ENCODE measurements at places on chromosomes 13 and 19.

DNA sequence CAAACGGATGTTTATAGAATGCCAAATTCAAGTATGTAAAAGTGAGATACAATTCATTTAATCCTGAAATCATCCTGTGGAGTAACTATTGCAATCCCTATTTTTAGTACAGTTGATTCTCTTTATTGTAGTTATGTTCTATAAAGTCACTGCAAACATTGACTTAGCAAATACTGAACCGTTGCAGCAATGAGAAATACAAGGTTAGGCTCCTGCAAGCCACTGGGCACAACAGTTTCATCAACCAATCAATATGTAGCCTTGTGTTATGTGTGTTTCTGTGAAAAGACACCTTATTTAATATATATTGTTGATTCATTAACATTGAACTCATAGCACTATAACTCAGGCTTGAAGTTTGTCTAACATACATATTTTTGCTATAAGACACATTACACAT is 174.4 kb downstream of the DCT start:
- no peak for DNase-seq

- DNase-seq = no peak
Observed at GRCh38 chr13:33259296-33259695, 26.3 kb downstream of the STARD13 start.

DNA sequence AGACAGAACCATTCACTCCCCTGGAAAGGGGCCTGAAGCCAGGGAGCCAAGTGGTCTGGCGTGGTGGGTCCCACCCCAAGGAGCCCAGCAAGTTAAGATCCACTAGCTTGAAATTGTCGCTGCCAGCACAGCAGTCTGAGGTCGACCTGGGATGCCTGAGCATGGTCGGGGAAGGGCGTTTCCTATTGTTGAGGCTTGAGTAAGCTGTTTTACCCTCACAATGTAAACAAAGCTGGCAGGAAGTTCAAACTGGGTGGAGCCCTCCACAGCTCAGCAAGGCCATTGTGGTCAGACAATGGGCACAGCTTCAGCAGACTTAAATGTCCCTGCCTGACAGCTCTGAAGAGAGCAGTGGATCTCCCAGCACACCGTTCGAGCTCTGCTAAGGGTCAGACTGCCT is 195.6 kb upstream of the DACH1 start:
- no peak for DNase-seq

DNA sequence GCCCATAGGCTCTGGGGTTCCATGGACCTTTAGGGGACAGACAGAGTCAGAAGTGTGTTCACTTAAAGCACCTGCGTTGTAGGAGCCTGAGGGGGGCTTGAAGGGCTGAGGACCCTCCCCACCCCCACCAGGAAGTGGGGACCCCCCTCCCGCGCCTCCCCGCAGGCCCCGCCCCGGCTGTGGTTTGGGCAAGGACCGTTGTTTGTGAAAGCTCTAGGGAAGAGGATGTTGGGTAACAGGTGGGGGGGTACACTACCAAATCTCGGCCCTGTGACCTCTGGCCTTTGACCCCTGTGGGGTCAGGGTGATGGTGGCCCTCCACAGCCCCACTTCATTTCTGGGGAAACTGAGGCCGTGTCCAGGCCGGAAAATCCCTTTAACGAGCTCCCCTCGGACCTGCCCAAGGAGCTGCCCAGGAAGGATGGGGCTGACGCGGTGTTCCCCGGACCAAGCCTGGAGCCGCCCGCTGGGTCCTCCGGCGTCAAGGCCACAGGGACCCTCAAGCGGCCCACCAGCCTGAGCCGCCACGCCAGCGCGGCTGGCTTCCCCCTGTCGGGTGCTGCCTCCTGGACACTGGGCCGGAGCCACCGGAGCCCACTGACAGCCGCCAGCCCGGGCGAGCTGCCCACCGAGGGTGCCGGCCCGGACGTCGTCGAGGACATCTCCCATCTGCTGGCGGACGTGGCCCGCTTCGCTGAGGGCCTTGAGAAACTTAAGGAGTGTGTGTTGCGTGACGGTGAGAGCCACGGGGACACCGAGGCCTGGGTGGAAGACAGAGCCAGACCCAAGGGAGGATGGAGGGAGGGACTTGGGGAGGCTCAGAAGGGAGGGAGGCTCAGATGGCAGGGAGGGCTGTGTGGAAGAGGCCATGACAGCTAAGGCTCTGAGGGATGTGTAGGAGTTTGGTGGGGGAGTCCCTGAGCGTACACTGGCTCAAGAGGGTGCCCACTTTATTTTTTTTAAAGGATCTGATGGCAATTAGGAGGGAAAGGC is 1.3 kb downstream of the ARHGAP45 start:
- no peak for DNase-seq

DNA sequence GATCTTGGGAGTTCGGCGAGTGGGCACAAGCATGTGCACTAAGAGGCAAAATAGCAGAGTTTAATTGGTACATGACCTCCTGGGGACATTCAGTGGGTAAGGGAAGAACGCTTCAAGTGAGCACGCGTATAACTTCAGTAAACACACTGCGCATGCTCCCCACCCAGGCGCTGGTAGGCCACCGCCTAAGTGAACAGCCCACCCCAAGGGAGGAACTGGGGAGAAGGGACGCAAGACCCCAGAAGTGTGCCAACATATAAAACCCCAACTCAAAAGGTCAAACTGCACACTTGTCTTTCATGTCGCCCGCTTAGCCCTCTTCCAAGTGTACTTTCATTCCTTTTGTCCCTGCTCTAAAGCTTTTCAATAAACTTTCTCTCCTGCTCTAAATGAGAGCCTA is 10.5 kb upstream of the NTN5 start:
- no peak for DNase-seq

- no peak for DNase-seq
Observed at GRCh38 chr13:84050536-84050935, 168.3 kb upstream of the SLITRK1 start.

GRCh38 chr13:57748096-57748495 is 116.6 kb downstream of the PCDH17 start:
- no peak for DNase-seq

GRCh38 chr13:59458908-59459579 is 704.7 kb downstream of the DIAPH3 start:
- DNase-seq = no peak

GRCh38 chr19:679418-680286 is 3.5 kb downstream of the FSTL3 start:
- peak; percentile 13 for DNase-seq

GRCh38 chr19:40320558-40320935 is 27.6 kb downstream of the C19orf47 start:
- DNase-seq = no peak

DNA sequence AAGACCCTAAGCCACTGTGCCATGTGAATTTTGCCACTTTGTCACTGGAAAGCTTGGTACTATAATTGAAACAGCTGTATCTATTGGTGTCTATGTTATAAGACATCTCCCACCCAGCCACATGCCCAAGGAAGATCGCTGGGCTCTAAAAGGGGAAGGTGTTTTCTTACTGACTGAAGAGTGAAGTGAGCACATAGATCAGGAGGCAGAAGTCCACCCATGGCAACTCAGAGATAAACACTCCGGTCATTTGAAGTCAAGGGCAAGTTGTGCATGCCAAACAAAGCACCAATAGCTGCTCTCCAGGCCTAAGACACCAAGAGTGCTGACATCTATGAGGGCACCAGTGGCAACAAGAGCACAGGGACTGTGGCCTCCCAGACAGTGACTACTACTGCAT is 153.8 kb downstream of the KCTD12 start:
- DNase-seq = no peak

GRCh38 chr13:94607056-94607455 is 5.4 kb downstream of the GPR180 start:
- DNase-seq = no peak

- no peak for DNase-seq
Observed at GRCh38 chr19:14061081-14061749, 661 bp downstream of the PALM3 start.

- DNase-seq = no peak
Observed at GRCh38 chr13:111336666-111337065, 16.2 kb downstream of the TEX29 start.

GRCh38 chr19:17393002-17393401 is 994 bp downstream of the CCDC194 start:
- no peak for DNase-seq

GRCh38 chr13:77513719-77514335 is 21.7 kb upstream of the SCEL start:
- no peak for DNase-seq

DNA sequence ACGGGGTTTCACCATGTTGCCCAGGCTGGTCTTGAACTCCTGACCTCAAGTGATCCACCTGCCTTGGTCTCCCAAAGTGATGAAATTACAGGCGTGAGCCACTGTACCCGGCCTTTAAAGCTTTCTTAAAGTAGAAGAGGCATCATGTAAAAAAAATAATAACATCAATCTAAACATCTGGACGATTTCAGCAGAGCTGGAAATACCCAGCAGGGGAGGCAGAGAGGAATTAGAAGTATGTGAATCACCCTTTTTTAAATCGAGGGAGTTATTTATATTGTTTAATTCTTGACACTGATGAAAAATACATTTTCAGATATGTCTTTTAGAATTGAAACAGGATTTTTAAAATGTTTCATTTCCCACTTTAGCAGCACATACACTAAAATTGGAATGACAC is 37.4 kb upstream of the MTIF3 start:
- DNase-seq = no peak

DNA sequence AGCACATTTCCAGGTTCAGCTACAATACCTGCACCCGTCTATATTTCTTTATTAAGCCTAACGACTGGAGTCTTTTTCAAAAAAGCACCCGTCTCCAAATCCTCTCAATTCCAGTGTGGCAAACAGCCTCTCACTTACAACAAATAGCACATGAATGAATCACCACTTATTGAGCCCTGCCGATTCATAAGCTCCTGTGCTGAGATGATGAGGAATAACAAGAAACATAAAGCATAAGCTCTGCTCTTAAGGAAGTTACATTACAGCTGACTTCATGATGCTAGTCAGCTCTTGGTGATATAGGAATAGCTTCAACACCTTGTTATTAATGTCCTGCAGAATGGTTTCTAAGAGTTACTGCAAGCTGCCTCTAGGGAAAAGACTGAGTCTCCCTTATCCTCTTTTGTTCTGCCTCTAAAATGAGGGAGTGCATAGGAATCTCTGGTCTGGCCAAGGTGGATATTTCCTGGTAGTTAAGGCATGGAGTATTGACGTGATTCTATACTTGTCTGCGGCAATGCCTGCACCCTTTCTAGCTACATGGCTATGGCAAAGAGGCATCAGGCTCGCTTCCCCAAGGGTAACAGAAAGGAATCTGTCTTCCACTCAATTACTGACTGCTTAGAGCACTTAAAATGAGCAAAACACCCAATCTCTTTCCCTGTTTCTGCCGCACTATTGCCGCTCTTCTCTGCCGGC is 195.7 kb downstream of the KLF12 start:
- DNase-seq = no peak

GRCh38 chr19:10892256-10892655 is 20.9 kb downstream of the CARM1 start:
- DNase-seq = no peak

DNA sequence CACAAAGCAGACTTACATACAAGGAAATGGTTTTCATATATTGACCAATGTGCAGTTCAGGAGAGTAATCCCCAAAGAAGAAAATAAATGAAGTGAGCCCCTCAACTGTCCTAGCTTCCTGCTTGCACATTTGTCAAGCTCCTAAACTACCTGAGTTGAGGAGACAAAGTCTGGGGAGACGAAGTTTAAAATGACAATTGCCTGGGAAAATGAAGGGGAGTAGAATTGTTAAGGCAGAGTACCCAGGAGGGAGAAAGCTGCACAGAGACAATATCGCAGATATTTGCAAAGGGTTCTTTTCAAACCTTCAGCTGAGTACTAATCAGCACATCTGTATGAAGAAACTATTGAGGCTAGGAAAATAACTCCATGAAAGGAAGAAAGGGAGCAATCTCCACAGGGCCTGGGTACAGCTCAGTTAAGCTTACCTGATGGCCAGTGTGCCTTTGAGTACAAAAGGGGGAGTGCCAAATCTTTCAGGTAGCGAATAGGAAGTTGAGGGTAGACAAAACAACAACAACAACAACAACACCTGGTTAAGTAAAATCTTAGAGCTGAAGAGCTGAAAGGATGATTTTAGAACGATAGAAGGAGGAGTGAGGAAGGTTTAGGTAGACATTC is 1700.1 kb upstream of the PRR20A start:
- DNase-seq = no peak

DNA sequence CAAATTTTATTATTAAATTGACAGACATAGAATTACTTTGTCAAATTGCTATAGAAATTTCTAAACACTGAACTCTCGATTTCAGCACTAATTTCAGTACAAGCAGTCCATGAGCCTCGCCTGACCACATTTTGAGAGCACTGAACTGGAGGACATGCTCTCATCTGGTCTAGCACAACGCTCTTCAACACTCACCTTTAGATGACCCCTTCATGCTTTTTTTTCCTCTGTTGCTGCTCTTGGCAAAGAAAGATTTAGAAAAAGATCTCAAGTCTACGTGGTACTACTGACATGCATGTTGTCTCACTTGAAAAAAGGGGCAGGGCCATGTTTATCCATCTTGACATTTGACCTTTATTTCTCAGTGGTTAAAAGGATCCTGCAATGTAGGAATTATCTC is 981.5 kb downstream of the DIAPH3 start:
- DNase-seq = no peak

DNA sequence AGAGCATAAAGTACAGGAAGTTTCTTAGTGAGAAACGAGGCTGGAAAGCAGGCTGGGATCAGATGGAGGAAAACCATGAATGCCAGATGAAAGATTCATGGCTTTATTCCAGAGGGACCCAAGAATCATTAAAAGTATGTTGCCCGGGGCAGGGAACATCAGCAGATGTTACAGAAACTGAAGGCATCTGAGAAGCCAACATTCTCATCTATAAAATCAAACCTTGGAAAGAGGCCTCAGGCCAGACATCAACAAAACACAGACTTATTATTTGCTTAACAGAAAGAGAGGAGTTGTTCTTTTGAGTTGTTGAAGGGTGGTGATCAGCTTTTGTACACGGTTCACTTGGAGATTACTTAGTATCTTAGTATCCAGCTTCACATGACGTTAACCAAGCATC is 543.6 kb downstream of the RFC3 start:
- DNase-seq = no peak

DNA sequence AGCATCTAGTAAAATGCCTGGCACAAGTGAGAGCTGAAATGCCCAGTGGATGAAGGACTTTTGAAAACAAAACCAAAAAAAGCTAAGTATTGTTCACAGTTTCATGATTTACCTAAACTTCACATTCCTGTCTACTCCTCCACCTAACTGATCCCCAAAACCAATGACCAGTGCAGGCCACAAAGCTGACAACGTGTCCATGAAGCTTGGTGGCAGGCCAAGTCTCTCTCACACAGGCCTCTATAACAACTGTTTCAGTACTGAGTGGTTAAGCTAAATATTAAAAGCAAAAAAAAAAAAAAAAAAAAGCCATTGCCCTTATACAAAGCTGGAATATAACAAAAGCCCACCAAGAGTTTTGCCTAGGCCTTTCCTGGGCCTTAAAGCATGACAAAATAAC is 36.4 kb downstream of the STK24 start:
- no peak for DNase-seq

Measured in NCI-H774 (cell line).